ENCODE measurements at places on chromosomes 12 and 14.
A peak's percentile ranks its signal among the peaks of the same experiment; 100 is the strongest.

DNA sequence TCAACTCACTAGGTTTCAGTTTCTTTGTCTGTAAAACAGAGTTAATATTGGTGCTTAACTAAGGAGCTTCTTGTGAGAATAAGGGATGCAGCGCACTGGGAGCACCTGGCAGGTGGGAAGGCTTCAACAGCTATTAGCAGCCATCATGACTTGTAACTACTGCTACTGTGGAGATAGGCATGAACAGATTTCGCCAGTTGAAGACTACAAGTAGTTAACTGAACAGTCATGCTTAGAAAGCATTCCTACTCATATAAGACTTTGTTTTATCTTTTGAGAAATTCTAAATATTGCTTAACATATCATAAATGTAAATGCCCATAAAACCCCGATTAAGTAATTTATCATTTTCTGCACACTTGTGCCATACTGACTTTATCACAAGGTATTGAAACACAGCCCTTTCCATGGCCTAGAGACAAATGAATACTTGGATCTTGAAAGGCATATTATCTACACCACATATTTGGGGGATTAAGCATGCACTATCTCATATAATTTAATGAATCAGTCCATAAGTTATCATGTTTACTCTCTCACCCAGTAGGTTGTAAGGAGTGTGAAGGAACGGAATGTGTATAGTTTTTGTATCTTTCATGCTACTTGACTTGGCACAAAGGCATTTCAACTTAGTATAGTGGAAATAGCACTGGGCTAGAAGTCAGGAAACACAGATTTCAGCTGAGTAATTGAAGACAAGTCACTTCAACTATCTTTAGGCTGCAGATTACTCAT lies 16.1 kb downstream of the NTN4 start:
- no peak for DNase-seq

DNA sequence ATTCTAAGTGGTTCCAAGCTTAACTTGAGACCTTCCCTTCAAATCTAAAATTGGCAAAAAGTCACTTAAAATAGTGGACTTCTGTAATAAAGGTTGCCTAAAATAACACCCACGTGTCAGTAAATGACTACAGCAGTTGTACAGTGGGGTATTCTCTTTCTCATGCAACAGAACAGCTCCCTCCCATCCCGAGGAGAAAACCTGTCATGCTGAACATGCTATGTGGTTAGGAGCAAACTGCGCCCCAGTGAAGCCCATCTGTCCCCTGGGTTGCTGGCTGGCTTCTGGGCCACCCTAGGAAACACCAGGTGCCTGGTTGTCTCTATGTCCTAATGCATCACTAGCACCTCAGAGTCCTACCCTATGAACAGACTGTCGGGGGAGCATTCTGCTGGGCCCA lies 2.7 kb downstream of the BTBD6 start:
- no peak for DNase-seq

DNA sequence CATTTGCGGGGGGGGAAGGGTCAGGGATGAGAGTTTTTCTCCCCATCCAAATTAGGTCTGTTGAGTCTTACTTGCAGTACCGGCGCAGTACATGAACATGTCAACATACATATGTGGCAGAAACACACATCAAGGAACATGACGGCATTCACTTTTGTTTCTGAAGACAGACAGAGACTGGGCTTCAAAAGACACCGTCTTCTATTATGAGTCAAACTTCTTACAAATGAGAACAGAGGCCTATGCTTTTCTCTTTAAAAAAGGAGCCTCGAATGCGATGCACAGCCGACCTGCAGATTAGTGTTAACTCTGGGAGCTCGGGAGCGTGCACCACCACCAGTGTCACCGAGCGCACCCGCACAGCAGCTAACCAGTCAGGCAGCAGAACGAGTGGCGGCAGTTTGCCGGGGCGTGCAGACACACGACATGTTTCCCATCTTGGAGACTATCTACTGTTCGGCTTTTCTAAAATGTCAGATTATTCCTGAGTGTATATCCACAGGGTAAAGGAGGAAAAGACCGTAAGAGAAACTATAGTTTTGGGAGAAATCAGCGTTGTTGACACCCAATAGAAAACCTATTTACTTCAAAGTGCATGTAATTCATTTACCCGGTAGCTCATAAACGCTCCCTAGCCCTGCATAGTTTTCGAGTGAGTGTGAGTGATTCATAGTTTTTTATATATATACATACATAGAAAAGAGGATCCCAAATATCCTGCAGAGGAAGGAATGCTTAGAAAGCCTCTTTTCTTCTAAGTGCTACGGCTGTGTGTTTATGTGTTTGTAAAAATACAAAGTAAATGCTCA lies 33.0 kb downstream of the UBR7 start:
- no peak for DNase-seq

DNA sequence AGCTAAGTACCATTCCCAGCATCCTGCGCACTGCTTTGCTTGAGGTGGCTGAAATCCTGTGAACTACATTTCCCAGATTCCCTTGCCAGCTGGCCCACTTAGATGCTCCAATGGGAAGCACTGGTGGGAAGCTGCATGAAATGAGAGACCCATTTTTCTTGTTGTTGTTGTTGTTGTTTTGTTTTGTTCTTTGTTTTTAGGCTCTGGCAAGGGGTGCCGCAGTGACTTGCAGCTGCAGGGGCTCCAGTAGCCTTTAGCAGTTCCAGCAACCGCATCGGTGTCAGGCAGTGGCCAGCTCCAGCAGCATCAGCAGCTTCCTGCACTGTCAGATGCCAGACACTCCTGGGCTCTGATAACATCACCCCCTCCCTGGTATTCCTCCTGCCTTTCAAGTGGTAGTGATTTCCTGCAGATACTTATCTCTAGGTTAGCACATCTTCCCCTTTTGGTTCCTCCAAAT lies 8.8 kb upstream of the EGLN3 start:
- no peak for DNase-seq

- DNase-seq = no peak
Measured at GRCh38 chr12:132123970-132124765, 20.0 kb downstream of the DDX51 start.

DNA sequence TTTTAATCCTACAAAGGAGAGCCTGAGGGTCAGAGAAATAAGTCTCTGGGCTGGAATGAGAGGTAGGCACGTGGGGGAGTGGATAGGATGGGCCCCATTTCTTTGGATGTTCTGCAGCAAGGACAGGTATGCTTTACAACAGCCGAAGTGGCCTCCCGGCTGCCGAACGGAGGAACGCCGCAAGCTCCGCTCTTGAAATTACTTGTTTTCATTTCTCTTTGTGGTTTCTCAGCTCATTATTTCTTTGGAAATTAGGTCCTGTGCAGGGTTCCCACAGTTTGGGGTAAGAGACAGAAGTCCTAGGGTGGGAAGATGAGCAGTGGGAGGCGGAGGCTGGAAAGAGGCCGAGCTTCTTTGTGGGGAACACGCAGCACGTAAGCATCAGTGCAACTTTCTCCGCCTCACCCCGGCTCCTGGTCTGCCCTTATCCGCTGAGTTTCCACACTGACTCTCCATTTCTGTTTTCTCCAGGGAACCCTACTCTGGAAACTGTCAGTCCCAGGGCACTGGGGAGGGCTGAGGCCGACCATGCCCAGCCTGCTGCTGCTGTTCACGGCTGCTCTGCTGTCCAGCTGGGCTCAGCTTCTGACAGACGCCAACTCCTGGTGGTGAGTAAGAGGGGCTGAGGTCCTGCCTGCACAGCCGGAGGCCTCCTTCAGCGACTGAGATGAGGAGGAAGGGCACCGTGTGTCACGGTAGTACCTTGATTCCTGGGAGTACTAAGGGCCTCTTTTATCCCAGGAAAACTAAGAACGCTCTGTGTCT lies 2.0 kb downstream of the WNT5B start:
- DNase-seq = no peak

- no peak for DNase-seq
Measured at GRCh38 chr12:14362352-14362751, 3.1 kb upstream of the ATF7IP start.

DNA sequence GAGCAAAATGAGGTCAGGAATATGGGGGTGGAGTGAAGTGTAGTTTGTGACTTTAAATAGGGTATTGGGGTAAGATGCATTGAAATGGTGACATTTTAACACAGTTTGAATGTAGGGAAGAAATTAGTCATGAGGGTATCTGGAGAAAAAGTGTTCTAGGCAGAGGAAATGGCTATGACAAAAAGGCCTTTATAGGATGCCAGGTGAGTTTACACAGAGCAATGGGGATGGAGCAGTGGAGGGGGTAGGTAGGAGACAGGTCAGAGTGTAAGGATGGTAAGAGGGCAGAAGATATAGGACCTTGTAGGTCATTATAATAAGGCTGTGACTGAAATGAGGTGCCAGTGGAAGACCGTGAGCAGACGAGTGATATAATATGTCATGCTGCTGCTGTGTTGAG lies 30.4 kb downstream of the HEATR5A start:
- DNase-seq = no peak

- DNase-seq = peak; percentile 75
Measured at GRCh38 chr12:89529738-89530137, 3.9 kb upstream of the POC1B start.

- no peak for DNase-seq
Measured at GRCh38 chr12:82708061-82708879, 21.6 kb downstream of the TMTC2 start.

GRCh38 chr12:68367116-68367515 lies 35.0 kb upstream of the MDM1 start:
- DNase-seq = no peak

GRCh38 chr12:56299308-56299852 lies 750 bp downstream of the CS start:
- no peak for DNase-seq

- no peak for DNase-seq
Measured at GRCh38 chr14:55911776-55912175, 206.4 kb upstream of the PELI2 start.

DNA sequence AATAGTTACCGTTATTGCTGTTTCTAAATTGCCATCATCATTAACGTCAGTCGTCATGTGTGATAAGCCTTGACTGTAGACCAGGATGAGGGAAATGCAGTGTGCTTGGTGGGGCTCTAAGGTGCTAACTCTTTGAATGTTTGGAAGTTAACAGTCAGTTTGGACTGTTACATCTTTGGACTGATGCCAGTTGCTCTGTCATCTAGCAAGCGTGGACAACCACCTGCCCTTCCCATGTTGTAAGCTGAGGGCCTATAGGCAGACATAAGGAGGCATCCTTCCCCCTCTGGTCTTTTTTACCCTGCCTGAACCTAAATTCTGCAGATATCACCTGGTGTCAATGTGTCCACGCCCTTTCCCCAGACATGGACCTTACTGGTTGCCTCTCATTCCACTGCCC lies 94.4 kb downstream of the PPP2R5C start:
- DNase-seq = no peak

- DNase-seq = no peak
Measured at GRCh38 chr12:96064271-96064670, 28.9 kb upstream of the LTA4H start.

DNA sequence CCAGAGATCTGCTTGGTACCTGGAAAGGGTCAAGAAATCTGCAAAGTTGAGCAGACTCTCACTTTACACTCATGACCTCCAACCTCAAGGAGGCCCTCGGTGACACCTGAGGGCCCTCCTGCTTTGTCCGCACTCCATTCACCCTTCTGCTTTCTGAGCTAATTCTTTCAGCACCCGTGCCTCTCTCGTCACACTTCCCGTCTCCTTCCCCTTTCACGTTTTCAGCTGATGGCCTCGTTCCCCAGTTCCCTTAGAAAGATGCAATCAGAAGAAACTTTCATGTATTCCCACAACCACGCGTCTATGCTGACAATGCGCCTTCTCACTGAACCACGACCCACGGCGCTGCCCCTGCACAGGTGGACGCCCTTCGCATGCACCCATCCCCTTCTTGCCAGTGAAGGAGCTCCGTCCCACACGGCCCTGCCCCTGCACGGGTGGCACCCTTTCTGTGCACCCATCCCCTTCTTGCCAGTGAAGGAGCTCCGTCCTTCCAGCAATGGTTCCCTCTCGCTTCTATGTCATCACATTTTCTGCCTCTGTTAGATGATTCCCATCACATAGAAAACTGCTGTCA lies 340.1 kb upstream of the FKBP4 start:
- DNase-seq = no peak

DNA sequence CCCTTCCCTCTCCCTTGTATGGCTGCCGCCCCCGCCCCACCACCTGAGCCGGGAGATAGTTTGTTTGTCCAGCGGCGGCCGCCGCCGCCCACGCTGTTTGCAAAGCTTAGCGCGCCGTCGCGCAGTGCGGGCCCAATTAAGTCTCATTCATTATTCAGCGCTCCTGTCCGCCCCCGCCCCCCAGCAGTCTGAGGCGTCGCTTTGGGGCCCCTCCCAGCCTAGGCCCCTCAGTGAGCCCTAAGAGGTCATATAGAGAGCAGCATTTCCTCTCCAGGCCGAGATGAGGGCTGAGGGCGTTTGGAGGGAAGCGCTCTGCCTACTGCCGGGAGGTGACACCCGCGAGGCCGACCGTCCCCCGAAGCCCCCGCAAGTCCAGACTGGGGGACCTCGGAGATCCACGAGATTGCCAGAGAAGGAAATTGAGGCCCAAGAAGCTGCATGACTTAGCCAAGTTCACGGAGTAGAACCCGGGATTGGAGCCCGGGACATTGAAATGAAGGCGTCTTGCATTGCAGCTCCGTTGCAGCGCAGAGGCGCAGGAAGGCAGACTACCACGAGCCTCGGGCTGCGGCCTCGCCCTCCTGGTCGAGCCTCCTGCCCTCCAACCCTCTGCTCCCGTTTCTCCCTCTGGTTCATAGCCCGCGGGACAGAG lies at the start of gene DNAJC22:
Gene DNAJC22 (plus strand): TSS at position 230 of the 652 bp plus-strand sequence. CDS start 1,985 bp downstream, outside the sequence.
- DNase-seq = no peak

GRCh38 chr12:462936-463705 lies 3.4 kb downstream of the B4GALNT3 start:
- no peak for DNase-seq

- DNase-seq = no peak
Measured at GRCh38 chr12:117053050-117053400, 46.2 kb downstream of the TESC start.

DNA sequence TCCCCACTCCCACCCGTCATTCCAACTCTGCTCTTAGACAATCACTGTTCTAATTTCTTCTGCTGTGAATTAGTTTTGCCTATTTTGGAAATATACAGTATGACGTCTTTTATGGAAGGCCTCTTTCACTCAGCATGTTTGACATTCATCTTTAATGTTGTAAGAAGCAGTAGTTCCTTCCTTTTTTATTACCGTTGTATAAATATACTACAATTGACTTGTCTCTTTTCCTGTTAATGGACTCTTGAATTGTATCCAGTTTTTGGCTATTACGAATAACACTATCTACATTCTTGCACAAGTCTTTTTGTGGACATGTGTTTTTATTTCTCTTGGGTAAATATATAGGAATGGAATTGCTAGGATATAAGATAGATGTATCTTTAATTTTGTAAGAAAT lies 4.9 kb upstream of the PMCH start:
- DNase-seq = no peak

All from bone marrow (tissue), 2 donors.